Amniotic stem cell (primary cell): ENCODE measurements at places on chromosomes 3 and 15.

DNA sequence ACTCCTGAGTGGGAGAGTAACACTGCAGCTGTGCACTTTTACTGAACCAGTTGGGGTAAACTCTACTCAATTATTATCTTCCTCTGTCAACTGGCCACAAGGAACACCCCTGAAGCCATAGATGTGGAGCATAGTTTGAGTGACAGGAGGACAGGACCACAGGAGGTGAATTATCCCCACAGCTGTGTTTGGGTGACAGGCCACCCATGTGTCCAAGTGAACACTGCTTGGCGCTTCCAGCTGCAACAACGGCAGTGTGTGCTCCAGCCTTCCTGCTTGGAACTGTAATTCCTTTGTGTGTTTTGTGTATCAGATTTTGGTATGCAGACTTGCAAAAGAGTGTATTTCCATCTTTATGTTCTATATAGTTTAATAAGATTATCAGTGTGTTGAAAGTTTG, 20.2 kb upstream of the TSPAN3 start:
- DNase-seq = no peak

GRCh38 chr3:172746475-172746874, 4.1 kb upstream of the ECT2 start:
- no peak for DNase-seq

DNA sequence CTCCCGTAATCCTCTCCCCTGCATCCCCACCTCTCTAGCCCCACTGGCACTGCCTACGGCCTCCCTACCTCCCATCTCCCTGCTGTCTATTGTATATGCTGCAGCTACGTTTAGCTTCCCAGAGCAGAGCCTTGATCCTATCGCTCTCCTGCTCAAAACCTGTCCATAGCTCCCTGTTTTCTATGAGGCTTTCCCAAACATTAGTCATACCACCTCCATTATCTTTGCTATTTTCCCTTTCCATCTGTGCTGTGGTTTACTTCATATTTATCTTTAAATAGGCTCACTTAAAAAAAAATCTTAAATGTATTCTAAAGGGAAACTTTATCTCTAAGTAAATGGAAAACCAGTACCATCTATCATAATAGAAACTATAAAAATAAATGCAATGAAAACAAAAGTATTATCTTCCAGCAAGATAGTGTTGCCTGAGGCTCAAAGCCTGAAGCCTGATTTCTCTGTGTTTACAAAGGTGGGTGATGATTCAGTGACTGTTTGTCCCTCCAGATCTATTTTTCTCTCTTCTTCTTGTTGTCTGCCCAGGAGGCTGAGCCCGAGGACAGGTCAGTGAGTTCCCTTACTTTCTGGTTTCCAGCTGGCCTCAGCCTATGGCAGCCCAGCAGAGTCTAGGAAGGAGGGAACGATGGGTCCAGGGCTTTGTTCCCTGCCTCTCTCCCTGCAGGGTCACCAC, 397.1 kb upstream of the CFAP20DC start:
- no peak for DNase-seq

DNA sequence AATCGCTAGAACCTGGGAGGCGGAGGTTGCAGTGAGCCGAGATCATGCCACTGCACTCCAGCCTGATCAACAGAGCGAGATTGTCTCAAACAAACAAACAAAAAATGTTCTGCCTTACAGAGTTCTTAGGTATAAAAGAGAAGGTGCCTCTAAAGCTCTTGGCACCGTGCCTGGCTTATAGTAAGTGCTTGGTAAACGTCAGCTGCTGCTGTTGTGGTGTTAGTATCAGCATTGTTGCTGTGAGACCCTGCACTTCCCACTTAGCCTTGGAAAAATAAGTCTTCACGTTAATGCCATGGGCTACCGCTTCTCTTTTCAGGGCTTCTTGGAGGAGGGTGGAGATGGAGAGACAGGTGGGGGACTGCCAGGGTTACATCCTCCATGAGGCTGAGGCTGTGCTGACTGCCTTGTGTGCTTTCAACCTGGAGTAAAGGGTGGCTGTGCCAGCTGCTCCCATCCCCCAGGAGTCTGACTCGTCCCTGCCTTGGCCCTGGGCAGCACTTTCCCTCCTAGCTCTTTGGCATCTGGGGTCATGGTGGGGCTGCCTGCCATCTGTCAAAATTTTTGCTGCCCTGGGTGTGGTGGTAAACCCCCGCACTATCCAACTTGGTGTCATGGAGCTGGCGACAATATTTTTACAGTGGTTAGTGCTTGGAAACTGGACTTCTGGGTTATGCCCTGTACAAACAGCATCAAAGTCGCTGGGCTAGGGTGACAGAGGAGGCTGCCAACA, 17.8 kb downstream of the FLNB start:
- no peak for DNase-seq

GRCh38 chr3:99866261-99866761, 48.6 kb downstream of the CMSS1 start:
- no peak for DNase-seq

GRCh38 chr15:25710184-25710583, 152.9 kb downstream of the ATP10A start:
- DNase-seq = no peak

DNA sequence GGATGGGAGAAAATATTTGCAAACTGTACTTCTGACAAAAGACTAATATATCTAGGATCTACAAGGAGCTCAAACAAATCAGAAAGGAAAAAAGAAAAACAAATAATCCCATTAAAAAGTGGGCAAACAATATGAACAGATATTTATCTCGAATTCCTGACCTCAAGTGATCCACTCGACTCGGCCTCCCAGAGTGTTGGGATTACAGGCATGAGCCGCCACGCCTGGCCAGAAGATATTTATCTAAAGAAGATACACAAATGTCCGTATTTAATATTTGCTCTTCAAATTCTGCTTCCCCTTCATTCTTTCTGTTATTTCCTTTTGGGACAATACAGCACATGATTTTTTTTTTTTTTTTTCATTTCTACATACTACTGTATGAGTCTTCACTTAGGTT, 151.7 kb upstream of the GRM7 start:
- no peak for DNase-seq

GRCh38 chr3:194156095-194156494, 20.1 kb downstream of the HES1 start:
- no peak for DNase-seq

DNA sequence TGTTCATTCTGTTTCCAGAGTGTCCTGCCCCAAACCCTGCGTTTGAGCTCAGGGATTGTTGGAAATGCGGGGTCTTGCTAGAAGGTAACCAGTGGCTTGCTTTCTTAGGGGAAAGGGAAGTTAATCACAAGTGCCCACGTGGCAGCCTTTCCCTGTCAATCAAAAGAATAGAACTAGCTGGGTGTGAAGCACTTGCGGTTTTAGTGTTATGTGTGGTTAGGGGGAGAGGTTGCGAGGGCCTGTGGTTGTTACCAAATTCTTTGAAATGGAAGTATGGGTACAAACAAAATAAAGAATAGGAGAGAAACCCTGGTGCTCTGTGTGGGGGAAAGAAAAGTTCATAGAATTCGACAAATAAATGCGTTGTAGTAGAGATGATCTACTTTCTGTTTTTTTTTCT, 67.6 kb downstream of the FNDC3B start:
- no peak for DNase-seq

- DNase-seq = no peak
These were observed 767 bp downstream of the SEMA3F start for GRCh38 chr3:50155891-50156290.

- DNase-seq = no peak
These were observed 54.9 kb downstream of the SLCO3A1 start for GRCh38 chr15:91908391-91908790.

GRCh38 chr15:100721758-100722550, 119.6 kb downstream of the ASB7 start:
- DNase-seq = peak; percentile 93

DNA sequence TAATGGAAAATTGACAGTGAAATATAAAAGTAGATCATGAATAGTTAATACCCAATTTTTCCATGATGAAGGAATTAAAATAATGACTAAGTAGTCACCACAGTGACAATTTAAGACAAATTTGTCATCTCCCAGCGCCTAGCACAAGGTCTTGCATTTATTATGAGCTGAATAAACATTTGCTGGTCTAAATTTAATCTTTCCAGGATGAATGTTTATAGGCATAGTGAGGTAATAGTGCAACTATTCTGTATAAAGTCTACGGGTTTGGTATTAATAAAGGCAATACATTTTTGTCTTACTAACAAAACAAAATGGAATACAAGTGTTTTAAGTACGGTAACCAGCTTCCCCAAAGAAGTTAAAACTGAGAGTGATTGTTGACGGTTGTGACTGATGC, 209.3 kb downstream of the CD47 start:
- DNase-seq = no peak

- DNase-seq = no peak
These were observed 8.3 kb downstream of the BCL6 start for GRCh38 chr3:187737006-187737367.

DNA sequence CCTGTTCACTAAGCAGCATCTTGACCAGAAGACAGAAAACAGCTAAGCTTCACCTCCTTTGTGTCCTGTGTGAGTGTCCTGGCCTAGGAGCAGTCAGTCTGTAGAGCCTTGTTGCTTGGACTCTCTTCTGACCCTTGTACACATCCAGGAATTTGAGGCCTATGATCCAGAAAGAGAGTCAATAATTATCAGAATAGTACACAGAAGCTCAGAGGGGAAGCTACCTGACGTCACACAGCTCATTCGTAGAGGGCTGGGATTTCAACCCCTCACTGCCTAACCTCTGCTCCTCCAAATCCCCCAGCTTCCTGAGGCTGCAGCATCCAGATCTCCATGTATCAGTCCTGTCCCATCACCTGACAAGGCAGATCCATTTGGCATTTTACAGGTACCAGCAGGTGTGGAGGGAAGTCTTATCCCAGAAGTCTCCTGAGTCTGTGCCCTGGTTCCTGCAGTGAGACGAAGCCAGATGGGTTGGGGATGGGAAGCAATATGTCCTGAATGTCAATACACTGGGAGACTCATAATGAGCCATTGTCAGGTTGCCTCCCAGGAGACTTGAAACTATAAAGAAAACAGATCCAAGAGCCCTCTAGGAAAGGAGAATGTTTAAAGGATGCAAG, 203.1 kb downstream of the MINAR1 start:
- DNase-seq = no peak

GRCh38 chr3:75176937-75177336, 487.2 kb upstream of the FRG2C start:
- DNase-seq = no peak

- DNase-seq = no peak
These were observed 109.1 kb downstream of the MINAR1 start for GRCh38 chr15:79541196-79541595.

GRCh38 chr3:149378478-149379309, 1.2 kb upstream of the TM4SF1 start:
- DNase-seq = no peak

GRCh38 chr3:186644683-186645082, 4.5 kb downstream of the FETUB start:
- DNase-seq = no peak

- DNase-seq = no peak
These were observed 68.7 kb upstream of the MAP4 start for GRCh38 chr3:48084929-48085328.

DNA sequence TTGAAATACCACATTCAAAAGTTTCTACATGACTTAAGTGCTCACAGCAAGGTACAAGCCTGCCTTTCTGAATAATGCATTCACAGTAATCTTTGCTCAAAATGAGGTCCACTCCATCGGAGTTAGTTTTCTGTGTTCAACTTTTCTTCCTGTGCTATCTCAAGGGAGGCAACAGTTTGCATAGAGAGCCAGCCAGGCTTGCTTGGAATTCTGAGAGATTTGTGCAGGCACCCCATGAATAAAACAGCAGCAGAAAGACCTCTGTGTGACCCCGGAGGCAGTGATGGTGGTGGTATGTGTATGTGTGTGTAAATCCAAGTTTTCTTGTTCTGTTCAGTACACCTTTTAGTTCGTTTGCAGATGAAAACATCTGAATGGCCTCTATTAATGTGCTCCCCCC, 124.0 kb downstream of the ADAMTS9 start:
- no peak for DNase-seq

- DNase-seq = no peak
These were observed 138.6 kb downstream of the PDCD6IP start for GRCh38 chr3:33936921-33937525.

DNA sequence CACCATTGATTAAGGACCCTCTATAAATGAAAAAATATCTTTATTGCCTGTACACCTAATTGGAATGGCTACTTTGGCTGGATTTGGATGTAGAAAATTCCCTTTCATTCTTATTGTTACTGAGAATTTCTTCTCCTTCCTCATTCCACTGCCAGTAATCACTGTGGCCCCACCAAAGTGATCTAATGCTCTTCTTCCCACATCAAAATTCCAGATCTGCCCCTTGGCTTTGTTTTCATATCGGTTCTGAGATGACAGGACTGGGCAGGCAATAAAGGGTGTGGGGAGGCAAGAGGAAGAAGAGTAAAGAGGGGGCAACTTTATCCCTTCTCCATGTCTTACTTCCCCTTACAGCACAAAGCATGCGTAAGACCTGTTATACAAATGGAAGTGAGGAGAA, 2.1 kb downstream of the ANKUB1 start:
- peak; percentile 28 for DNase-seq

DNA sequence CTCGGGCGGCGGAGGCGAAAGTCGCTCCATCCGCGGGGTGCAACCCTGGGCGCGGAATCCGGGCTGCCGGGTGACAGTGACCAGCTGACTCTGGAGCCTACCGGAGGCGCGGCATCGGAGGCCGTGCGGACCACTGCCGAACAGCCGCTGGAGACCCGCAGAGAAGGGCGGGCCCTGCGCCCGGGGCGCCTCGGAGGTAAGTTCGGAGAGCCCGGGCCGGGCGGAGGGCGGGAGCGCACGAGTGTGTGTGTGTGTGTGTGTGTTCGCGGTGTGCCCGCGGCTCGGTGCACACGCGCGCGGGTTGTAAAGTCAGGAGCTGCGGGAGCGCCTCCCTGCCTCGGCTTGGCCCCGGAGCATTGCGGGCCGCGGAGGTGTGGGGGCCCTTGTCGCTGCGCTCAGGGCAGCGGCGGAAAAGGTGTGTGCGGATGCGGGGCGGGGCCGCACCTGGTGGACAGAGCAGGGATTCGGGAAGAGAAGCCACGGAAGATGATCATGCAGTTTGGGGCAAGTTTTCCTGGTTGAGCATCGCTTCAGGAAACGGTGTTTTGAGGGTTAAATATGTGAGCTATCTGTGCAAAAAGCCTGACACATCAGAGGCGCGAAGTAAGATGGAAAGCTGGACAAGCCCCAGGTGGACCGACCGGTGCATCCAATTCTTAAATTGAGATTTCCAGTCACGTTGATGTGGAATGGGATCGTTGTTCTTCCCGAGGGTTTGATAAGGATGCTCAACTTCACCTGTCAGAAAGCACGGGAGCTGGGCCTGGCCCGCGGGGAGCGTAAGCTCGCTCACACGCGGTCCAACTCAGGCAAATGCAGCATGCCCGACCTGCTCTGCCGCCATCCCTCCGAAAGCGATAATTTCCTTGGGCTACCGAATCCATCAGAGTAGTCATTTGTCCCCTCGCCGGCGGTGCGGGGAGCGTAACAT, 474 bp downstream of the MINAR1 start:
- DNase-seq = no peak

GRCh38 chr3:487614-488013, 291.1 kb downstream of the CHL1 start:
- no peak for DNase-seq

GRCh38 chr3:125023833-125024555, 31.8 kb downstream of the HEG1 start:
- no peak for DNase-seq
